ENCODE measurements at places on chromosomes 2 and 18.
A peak's percentile ranks its signal among the peaks of the same experiment; 100 is the strongest.

DNA sequence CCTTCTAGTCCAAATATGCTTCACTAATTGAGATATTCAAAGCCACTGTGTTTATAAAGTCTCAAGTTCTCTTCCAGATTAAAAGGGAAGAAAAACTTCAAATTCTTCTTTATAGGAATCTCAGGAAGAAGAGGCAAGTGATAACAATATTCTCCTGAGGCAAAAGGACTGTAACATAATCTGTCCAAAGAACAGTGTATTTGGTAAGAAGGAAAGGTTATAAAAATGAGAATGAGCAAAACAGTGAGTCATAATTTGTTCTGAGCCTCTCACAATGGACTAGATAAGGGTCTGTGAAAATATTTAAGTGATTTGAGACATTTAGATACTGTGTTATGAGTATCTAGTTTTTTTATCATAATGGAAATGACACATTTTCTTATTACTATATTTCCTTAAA, 44.3 kb downstream of the SNRPD1 start:
- DNase-seq: no peak

GRCh38 chr2:221590861-221591365, 18.8 kb upstream of the EPHA4 start:
- no peak for DNase-seq

DNA sequence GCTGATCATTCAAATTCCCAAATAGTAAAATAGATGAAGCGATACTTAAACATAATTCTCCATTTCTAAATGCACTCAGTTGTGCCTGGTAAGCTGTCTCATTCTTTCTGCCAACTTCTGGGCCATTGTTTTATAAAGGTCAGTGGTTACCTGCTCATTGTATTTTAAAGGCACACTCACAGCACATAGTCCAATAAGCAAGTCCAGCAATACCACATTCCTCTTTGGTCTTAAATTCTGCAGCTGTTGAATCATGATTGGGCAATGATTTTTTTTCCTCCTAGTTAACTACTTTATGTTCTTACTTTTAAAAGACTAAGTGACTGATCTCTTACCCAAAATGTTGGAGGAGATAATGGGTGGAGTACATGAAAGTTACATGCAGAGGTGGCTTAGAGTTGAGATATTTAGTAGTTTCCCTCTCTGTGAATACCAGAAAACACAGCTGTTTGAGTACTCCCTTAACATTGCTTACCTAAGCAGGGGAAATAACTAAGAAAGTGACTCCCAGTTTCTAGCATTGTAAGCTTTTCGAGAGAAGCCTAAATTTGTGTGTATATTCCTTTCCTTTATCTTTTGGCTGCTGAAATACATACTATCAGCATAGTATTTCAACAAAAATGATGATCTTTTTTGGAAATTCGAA, 220.7 kb downstream of the CAMKMT start:
- no peak for DNase-seq

- peak; percentile 64 for DNase-seq
These were observed 1.4 kb downstream of the PPM1G start for GRCh38 chr2:27407798-27408491.

DNA sequence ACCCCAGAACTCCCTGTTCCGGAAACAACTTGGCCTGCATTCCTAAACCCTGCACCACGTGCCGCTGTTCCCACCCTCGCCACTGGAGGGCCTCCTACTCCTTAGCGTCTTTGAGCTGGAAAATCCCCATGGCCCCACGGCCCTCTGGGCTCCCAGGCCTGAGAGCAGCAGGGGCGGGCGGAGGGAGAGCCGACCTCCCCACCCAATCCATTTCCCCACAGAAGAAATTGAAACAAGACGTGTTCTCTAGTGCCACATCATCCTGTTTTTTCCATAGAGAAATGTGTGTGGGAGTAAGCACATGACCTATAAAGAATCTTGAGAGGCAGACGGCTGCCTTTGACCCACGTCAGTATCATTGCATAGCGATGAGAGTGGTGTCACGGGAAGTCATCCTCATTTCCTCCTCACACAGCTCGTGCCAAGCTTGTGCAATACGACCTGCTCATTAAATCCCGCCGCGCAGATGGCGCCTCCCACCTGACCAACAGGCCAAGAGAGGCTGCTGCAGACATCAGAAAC, 79.2 kb downstream of the LAMA1 start:
- DNase-seq: peak; percentile 62

DNA sequence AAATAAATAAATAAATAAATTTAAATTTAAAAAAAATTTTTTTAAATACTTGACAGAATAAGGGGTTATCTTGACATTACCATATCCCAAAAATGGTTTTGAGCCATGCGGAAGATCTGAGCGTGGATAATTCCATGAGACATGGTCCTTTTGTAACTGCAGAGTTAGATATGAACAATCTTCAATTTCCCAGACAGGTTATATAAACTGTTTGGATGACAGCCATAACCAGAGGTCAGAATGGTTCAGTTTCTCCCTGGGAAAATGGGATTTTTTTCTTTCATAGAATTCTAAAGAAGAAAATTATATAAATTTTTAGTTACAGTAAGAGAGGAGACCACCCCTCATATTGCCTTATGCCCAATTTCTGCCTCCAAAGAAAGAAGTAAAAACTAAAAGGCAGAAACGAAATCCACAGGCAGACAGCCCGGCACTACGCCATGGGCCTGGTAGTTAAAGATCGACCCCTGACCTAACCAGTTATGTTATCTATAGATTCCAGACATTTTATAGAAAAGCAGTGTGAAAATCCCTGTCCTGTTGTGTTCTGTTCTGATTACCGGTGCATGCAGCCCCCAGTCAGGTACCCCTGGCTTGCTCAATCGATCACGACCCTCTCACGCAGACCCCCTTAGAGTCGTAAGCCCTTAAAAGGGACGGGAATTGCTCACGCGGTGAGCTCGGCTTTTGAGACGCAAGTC, 3.0 kb downstream of the GALM start:
- DNase-seq: no peak

DNA sequence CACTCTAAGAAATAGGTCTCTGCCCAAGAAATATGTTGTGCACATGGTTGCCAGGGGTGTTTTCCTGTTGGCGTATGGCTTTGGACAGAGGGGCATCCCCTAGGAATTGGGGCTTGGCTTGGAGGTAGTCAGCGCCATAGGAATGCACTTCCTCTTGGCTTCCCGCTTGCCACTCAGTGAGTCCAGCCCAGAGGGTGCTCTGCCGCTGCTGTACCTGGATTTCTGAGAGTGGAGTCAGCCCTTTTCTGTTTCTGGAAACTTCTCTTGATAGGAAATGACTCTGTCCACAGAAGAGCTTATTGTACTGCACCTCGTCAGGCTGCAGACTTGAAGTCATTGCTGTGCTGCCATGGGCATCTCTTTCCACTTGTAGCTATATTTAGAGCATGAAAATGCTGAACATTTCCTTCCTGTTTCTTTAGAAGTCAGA, 116.7 kb upstream of the MGAT5 start:
- no peak for DNase-seq

- no peak for DNase-seq
These were observed 217.2 kb upstream of the PKDCC start for GRCh38 chr2:41830600-41830999.

GRCh38 chr18:35085450-35086380, 44.5 kb downstream of the MAPRE2 start:
- no peak for DNase-seq

GRCh38 chr18:54859667-54860421, 31.6 kb downstream of the RAB27B start:
- no peak for DNase-seq

- no peak for DNase-seq
These were observed 3.1 kb downstream of the EVA1A start for GRCh38 chr2:75557474-75558133.

DNA sequence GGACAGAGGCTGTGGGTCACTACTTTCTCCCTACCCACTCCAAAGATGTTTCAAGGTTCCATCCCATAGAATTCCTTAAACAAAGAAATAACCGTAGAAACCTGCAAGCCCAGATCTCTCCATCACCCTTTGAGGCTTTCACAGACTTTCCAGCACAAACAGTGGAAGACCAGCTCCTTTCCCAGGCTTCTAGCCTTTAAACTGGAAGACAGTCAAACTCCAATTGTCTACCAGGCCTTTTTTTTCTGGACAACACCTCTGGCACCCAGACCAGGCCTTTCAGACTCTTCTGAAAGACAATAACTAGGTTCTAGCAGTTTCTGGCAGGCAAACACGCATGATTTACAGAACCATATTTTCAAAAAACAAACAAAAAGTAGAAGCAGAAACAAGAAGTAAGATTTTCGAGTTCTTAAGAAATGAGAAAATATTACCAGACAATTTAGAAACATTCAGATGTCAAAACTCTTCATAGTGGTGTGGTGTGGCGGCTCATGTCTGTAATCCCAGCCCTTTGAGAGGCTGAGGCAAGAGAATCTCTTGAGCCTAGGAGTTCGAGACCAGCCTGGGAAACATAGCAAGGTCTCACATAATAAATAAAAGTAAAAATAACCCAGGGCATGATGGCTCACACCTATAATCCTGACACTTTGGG, 106.8 kb upstream of the MSH2 start:
- no peak for DNase-seq

- DNase-seq: no peak
These were observed 161.5 kb downstream of the TGIF1 start for GRCh38 chr18:3611313-3612090.

- DNase-seq: peak; percentile 91
These were observed 5.8 kb downstream of the PRLH start for GRCh38 chr2:237572021-237572741.

DNA sequence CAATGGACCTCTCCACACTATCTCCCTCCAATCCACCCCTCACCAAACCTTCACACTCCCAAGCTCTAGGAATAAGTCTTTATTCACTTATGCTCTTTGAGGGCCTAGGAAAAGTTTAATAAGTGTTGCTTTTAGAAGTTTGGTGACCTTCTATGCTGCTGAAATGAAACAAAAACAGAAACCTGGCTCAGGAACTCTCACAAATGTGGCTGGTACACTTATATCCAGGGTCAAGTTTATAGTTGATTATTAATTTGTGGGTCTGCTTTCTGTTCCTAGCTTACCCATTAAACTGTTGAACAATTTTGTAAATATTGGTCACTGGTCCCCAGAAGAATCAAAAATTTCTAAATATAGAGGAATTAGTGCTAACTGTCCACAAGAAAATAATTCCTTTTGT, 14.2 kb upstream of the ANKRD44 start:
- no peak for DNase-seq

GRCh38 chr2:151808258-151809072, 19.8 kb downstream of the ARL5A start:
- no peak for DNase-seq

DNA sequence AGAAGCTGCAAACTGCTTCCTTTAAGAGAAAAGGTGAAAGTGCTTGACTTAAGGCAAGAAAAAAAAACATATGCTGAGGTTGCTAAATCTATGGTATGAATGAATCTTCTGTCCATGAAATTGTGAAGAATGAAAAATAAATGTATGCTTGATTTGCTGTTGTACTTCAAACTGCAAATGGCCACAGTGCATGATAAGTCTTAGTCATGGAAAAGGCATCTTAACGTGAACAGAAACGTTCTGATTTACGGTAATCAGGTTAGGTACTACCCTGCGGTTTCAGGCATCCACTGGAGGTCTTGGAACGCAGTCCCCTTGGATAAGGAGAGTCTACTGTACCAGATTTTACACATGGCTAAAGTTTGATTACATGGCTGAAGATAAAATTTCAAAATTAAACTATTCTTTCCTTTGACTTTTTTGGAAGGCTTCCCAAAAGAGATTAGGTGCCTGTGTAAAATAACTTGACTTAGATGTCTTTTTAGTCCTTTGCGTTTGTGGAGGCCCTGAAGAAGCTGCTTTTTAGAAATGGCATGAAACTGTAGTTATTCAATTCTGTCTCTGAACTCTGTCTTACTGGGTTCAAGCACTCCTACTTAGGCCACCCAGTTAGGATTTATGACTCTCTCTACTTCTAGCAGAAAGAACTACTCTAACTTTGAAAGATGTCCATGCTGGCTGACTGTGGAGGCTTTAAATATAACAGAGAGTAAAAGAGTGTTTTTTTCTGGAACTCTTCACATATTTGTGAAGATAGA, 35.9 kb upstream of the SCN9A start:
- DNase-seq: no peak

- no peak for DNase-seq
These were observed 46.8 kb downstream of the GFPT1 start for GRCh38 chr2:69340101-69340775.

GRCh38 chr2:105239924-105240323, 1.6 kb upstream of the GPR45 start:
- DNase-seq: no peak

- DNase-seq: no peak
These were observed 274.9 kb upstream of the VWC2L start for GRCh38 chr2:214135966-214136365.

- DNase-seq: no peak
These were observed 18.9 kb downstream of the PTPN18 start for GRCh38 chr2:130374587-130375290.

DNA sequence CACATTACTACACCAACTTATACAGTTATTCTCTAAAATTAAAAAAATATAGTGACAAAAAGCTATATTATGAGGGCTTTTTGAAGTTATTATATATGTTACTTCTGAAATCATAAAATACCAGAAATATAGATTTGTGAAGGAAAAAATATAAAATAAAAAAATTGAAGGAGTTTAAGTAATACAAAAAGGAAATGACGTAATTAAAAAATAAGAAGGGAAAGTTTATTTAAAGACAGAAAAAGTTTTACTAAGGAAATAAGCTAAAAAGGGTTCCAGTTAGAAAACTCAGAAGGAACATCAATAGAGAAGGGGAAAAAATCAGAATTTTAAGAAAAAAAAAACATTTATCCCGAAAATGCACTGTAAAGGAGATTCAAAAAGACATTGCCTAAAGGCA, 697.1 kb downstream of the MBD2 start:
- DNase-seq: no peak

GRCh38 chr2:29249666-29250253, 134.5 kb downstream of the CLIP4 start:
- no peak for DNase-seq

DNA sequence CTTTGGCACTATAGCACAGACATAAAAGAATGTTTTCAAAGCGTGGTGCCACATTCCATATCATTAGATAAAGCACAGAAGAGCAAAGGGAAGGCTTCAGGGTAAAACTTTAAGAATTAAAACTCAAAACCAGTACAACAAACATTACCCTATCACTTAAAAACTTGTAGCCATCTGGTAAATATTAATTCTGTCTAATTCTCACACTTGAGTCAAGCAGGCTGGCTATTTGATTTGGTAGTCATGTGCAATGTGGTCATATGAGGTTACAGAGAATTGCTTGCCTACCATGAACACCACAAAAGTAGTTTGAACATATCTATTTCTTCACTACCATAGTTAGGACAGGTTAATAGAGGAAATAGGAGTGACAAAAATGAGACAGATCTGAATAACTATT, 244.9 kb downstream of the IRS1 start:
- DNase-seq: no peak
